PC-3 (cell line): ENCODE measurements at places on chromosomes 5 and 9. TPM values are rescaled to one million over a fixed set of nuclear protein-coding genes. Genes with fewer than 3 reads are reported as not detected.

SEC24A gene
- total RNA-seq: 5.6 and 7.7 TPM in 2 replicates

IFNB1 gene
- not detected in 2 replicates for total RNA-seq

TDRD7 gene
- 4.2 and 4.3 TPM in 2 replicates for total RNA-seq

PCDHGA5 gene
- 0.98 and 2.4 TPM in 2 replicates for total RNA-seq

CER1 gene
- total RNA-seq: not detected in 2 replicates

RNF208 gene
- 1.7 and 2.8 TPM in 2 replicates for total RNA-seq

EGFL7 gene
- total RNA-seq: 23.1 and 29.5 TPM in 2 replicates
